ENCODE measurements at places on chromosomes 1 and 21. TPM values are rescaled to one million over a fixed set of nuclear protein-coding genes. Genes with fewer than 3 reads are reported as not detected.

DNA sequence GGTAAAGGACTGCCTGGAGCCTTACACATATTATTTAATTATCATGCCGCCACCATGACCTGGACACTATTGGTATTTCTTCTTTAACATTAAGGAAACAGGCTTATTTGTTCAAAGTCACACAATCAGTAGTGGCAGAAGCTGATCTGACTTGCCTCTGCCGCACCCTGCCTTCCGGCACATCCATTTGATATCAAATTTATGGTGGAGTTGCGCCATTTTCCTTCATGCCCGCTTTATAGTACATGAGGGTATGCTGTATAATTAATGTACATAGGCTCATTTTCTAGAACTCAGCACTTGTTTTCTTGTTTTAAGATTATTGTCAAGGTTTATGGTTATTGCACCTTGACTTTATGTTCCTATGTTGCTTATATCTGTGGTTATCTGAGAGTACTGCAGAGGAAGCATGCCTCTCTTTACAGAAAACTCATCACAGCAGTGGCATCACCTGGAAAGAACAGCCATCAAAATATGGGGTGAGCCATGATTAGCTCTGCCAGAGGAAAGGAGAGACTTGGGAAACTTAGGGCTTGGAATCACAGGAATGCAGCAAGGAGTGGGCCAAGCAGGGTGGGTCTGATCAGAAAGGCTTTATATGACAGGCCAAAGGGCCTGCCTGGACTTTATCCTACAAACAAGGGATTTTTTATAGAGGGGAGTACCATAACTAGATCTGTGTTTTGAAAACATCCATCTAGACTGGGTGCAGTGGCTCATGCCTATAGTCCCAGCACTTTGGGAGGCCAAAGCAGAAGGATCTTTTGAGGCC is 72.2 kb upstream of the GJB5 start:
- no peak for DNase-seq

GRCh38 chr1:114832057-114832456 is 22.6 kb upstream of the SYCP1 start:
- no peak for DNase-seq

Gene WDR26
- 87.3 TPM for polyA plus RNA-seq

DNA sequence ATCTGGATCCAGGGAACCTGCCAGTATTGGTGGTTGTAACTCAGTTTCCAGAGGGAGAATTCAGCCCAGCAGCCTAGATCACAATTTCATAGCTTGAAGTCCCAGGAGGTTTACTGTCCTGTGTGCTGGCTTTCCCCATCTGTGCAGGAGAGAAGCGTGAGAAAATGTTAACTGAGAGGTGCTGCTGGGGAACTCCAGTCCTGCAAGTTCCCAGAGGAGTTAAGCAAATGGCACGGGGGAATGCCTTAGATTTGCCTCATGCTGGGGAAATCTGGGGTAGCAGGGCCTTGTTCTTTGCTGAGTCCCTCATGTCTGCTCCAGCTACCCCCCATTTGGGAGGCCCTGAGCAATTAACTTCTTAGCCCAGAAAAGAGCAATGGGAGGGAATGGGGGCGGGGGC is 25.1 kb upstream of the SLAMF6 start:
- DNase-seq: no peak

GRCh38 chr1:244346972-244347618 is 104.6 kb downstream of the ADSS2 start:
- no peak for DNase-seq

DNA sequence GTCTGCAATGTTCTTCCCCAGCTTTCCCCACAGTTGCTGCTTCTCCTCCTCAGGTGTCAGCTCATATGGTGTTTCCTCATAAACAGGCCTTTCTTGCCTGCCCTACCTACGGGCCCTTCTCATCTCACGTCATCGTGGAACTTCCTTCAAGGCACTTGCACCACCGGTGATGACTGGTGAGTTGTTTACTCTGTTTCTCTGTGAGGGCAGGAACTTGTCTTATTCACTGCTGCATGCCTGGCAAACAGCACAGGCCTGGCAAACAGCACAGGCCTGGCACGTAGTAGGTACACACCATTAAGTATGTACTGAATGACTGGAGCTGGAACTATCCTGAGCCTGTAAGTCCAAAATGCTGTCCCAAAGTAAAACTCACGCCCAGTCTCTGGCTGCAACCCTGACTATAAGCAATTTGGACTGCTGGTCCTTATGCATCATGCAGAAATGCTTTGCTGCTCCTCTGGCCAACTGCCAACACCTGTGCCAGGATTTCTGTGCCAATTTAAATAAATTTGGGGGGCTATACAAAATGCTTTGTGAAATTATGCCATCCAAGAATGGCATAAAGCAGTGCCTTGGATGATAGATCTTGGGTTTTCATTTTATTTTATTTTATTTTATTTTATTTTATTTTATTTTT is 25.7 kb downstream of the STK40 start:
- no peak for DNase-seq

DNA sequence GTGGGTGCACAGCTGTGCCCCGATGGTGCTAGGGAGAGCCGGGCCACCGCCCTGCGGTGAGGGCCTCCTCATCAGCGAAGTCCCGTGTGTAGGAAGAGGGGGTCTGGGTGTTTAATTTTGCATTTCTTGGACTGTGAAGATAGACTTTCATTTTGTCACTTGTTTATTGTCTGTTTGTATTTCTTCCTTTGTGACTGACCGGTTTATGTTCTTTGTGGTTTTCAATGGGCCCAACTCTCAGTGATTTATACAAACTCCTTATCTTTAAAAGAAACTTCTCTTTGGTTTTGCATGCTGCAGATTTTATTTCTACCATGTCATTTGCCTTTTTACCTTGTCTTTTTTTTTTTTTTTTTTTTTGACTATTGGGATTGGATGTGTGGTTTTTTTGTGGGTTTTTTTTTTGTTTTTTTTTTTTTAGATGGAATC is 65.1 kb downstream of the COL18A1 start:
- peak; percentile 35 for DNase-seq

GRCh38 chr21:31198575-31198974 is 145.5 kb downstream of the TIAM1 start:
- DNase-seq: peak; percentile 54

Gene ADAMTS1
- polyA plus RNA-seq: 124 TPM

Gene PTPRC
- 4.8 TPM for polyA plus RNA-seq

- peak; percentile 83 for DNase-seq
Observed at GRCh38 chr1:64744492-64745180, at the start of gene RAVER2. Gene RAVER2 (plus strand): TSS chr1:64745075. CDS start chr1:64745173, 98 bp downstream.

GRCh38 chr1:43446388-43446740 is 7.4 kb downstream of the HYI start:
- DNase-seq: no peak

DNA sequence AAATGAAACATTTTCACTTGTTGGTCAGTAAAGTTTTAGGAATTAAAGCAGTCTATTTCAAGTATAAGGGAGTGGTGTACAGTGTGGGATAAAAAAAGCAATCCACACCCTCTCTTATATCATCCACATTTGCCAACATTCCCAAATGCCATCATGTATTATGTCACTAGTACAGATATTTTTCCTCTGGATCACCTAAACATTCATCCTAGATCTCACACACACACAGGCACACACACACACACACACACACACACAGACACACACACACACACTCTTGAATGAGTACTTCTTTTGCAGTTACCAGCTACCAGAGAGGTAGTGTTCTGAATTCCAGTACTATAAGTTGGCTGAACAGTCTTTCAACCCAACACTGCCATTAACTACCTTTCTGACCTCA is 1369.1 kb upstream of the ADGRL4 start:
- no peak for DNase-seq

DNA sequence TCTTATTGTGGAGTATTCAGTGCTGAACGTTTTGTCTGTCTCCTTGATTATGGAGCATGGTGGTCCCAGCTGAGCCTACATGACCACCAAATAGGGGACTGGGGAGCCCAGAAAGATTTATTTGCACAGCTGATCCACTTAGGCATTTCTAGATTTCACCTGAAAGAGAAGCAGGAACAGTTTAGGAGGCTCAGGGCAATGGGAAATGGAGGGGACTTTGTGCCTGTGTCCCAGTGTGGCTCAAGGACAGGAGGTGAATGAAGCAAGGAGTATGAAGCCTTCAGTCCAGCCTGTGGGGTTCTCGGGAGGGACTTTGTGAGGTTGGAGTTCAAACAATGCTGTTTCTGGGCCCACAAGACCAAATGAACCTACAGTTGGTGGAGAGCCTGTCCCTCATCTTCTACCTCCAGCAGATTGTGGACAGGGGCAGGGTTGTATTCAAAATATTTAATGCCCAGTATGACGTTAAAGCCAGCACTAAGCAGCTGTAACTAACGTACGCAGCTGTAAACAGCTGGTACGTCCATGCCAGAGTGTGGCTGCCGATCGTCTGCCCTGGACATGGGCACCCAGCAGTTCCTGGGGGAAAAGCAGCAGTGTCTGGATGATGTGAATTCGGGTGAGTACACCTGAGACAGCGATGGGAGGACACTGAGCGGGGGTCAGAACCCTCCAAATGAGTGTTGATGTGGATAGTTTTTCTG is 164.9 kb upstream of the RAB4A start:
- DNase-seq: no peak

DNA sequence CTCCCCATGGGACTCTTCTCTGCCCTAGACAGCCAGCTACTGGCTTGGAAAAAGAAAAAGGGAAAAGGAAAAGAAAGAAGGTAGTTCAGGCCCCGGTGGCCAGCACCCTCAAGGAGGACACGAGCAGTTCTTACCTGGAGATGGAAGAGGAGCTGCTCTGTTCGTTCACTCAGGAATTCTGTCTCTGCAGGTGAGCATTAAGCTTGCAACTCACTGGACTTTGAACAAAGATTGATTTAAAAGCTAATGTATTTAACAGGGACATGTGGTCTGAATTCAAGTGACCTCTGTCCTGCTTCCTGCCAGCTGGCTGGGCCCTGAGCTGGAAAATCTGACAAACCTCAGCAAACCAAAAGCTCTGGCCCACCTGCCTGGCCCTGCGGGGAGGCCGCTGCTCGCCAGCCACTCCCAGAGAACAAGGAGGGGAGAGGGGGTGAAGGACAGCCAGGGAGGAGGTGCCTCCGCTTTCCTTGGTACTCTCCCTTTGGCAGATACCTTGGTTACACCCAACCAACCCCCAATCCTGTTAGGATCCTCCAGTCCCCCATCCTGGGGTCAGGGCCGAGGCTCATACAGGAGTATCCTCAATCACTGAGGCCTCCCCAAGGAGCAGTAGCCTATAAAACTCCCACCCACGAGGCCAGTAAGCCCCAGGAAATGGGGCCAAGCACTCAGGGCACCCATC is at the start of gene PDZK1:
Gene PDZK1 (minus strand): TSS at position 186 of the 685 bp plus-strand sequence. CDS start 19,347 bp downstream, outside the sequence.
- DNase-seq: no peak

GRCh38 chr1:183100361-183100974 is 77.2 kb downstream of the LAMC1 start:
- DNase-seq: no peak

GRCh38 chr1:93995837-93996536 is 86.8 kb upstream of the GCLM start:
- no peak for DNase-seq

DNA sequence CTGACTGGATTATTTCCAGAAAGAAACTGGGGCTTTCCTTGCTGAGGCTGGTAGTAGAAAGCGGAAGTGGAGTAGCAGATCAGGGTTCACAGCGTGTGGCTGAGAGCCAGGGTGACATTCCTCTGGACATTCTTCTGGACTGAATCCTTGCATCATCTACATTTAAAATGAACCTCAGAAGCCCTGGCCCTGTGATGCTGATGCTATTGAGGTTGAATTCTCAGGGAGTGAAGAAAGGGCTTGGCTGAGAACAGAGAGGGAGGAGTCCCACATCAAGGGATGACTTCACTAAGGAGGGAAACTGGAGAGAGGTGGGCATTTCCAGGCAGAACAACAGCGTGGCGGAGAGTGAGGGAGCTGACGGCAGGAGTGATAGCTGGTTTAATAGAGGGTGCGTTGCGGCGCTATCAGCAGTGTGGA is 102.3 kb upstream of the LMO4 start:
- DNase-seq: peak; percentile 82

DNA sequence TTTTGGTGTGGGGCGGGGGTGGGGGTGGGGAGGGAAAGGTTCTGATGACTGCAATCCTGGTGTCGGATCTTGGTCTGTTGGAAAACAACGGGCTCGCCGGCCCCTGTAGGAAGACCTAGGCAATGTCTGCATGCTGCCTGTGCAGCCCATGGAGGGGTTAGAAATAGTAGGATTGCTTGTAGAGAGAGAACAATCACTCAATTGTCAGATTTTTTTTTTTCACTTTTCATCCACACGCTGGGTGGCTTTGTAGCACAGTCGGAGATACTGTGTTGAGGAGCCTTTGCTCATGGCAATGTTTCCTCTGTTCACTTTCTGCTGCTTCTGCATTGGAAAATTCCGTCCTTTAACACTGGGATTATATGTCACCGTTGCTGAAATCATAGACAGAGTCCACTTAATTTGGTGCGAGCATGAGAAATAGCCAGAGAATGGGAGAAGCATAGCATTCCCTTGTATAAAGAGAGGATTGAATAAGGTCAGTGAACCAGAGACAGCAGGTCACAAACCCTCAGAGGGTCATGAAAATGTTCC is 107.5 kb downstream of the MRPS6 start:
- no peak for DNase-seq
